ENCODE measurements at places on chromosomes 1 and 21.

DNA sequence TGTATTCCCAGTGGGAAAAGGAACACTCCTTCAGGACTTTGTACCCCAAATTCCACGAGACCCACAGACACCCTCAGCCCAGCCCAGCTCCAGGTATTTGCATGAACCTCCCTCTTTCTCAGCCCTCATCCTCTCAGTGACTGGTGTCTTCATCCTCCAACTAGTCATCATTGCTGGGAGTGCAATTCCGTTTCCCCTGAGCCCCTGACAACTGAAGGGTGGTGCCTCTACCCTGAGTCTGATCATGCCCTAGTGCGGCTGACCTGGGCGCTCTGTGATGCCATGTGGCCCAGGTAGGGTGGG is 3.8 kb upstream of the ZNF692 start:
- no peak for DNase-seq

- no peak for DNase-seq
Observed at GRCh38 chr1:51690285-51690961, 73.5 kb downstream of the OSBPL9 start.

DNA sequence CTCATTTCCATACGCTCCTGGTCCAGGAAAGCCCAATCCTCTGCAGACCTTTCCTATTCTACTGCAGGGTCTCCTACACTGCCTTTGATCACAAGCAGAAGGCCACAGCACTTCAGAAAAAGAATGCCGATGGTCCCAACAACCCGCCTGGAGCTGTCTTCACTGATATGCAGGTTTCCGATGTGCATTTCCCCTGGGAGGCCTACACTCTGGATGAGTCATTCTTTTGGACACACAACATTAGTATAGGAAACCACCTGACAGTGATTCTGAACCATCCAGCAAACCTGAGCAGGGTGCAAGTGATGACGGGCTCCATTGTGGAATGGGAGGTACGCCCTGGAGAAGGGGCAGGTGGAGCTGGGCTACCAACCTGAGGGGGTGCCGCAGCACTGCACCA is 15.0 kb downstream of the PCAT6 start:
- DNase-seq: no peak

DNA sequence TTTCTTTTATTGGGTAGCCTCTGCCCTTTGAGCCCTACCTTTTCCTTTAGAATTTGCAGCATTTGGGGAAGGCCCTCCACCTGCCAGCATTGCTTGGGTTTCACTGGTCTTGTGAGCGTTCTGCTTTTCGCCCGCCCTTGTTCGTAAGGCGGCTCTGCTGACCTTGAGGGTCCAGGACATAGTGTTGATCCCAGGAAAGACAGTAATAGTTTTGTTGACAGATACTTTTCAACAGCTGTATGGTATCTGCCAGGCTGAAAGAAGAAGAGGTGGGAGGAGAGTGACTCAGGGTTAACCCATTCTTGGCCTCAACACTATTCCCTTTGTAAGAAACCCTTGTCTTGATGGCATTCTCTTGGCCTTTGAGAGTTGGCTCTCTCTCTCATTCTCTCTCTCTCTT is 113.4 kb upstream of the SPAG17 start:
- DNase-seq: no peak

GRCh38 chr1:42209526-42210251 is 45.1 kb upstream of the GUCA2A start:
- no peak for DNase-seq

DNA sequence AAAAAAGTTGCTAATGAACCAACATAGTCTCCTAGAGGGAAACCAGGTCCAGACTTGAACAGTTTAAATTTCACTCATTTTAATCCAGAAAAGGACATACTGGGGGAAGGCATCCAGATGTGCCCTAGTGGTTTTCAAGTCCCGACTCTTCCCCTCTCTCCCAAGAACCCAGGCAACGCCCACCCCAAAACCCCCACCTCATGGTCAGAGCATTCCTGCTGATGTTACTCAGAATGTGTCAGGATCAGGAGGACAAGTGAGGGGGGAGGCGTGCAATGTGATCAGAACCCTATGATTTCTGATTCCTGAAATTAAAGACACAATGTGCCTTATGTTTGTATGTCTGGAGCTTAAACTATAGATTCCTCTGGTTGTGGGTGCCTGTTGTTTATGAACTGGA is 1.6 kb upstream of the CTSK start:
- no peak for DNase-seq

DNA sequence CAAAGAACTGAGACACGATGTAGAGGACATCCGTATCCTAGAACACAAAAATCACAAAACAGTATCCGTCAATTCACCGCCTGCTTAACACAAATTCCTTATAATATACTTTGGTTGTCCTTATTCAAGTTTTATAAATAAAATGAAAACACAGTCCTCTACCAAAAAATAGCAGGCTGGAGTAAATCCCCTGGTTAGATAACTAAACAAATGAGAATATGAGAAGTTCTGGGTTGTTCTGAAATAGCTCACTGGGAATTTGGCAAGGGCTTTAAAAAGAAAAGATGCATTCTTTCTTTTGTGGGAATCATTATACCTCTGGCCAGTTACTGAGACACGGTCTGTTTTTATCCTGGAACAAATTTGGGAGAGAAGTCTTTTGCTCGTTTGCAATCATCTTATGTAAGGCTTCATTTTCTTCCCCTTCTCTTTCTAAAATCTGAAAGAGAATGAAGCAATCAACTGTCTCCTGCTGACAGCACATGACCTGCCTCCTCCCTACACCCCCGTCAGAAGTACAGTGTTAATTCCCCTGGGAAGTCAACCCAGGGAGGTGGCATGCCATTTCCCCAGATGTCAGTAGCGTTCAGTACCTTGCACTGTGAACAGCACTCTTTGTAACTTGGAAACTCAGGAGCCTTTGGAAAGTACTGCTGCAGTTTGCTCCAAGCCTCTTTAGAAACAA is 37.1 kb upstream of the RAP1GAP start:
- DNase-seq: no peak

- DNase-seq: no peak
Observed at GRCh38 chr1:2501041-2501819, 25.1 kb downstream of the PLCH2 start.

GRCh38 chr21:33401630-33401992 is 1.6 kb upstream of the IFNGR2 start:
- DNase-seq: no peak

- no peak for DNase-seq
Observed at GRCh38 chr1:89279011-89279466, 6.4 kb upstream of the GBP5 start.

DNA sequence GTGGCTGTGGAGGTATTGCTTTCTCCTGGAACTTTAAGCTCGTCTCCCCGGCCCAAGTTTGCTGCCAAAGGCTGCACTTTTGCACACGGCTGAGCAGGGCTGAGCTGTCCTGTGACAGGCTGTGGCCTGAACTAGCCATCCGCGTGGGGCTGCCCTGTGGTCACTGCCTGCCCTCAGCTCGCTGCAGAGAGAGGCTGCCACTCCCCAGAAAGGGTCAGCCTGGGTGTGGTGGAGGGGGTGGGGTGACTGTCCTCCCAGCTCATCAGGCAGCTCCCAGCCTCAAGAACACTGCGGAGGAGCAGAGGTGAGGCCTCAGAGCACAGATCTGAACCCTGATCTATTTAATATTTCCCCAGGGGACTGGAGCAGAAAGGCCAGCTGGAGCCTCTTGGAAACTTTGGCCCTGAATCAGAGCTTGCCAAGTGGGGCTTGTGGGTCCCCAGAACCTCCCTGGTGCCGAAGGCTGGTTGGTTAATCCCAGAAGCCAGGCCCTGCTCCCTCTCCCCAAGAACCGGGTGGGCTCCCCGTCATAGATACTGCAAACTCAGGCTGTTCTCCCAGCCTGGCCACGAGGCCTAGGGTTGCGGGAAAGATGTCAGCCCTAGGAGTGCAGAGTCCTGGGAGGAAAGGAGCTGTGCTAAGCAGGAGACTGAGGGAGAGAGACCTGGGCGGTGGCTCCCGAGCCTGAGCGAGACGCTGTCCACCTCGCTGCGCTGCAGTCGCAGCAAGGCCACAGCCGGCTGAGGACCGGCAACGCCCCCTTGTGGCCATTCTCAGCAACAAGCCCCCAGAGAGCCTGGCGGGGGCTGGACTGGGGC is 125.1 kb upstream of the IPO9 start:
- peak; percentile 42 for DNase-seq

DNA sequence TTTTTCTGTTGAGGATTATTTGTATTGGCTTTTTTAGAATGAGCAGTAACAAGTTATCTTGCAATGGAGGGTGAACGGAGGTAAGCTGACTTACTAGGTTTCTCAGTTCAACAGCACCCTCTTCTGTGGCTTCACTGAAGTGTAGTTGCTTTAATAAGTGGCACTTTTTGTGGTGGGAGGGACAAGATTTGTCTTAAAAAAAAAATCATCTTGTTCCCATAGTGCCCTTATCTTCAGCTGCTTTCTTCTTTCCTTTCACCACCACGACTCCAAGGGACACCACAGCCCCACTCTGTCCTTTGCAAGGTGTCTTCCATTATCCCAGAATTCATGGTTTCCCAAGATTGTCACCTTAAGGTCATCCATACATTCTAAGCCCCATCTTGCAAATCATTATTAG is 92.9 kb downstream of the PIGK start:
- DNase-seq: peak; percentile 46

GRCh38 chr1:183143576-183144315 is 42.3 kb upstream of the LAMC2 start:
- DNase-seq: no peak

- DNase-seq: no peak
Observed at GRCh38 chr1:44705938-44706337, 25.0 kb downstream of the RNU5D-1 start.

DNA sequence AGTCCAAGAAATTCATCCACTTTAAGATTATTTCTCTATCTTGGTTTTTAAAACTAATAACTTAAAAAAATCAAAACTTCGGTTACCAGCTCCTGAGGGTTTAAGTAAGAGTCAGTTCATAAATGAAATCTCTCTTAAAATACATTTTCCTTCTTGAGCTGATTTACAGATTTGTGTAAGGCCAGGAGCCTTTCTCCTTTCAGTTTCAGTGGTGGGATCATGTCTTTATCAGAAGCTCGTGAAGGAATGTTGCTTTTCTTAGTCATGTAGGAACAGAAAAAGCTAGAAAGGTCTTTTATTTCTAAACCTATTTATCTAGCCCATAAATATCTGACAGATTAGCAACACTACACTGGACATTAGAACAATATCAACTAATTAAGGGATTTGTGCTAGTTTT is 390.2 kb downstream of the GPATCH2 start:
- DNase-seq: no peak

DNA sequence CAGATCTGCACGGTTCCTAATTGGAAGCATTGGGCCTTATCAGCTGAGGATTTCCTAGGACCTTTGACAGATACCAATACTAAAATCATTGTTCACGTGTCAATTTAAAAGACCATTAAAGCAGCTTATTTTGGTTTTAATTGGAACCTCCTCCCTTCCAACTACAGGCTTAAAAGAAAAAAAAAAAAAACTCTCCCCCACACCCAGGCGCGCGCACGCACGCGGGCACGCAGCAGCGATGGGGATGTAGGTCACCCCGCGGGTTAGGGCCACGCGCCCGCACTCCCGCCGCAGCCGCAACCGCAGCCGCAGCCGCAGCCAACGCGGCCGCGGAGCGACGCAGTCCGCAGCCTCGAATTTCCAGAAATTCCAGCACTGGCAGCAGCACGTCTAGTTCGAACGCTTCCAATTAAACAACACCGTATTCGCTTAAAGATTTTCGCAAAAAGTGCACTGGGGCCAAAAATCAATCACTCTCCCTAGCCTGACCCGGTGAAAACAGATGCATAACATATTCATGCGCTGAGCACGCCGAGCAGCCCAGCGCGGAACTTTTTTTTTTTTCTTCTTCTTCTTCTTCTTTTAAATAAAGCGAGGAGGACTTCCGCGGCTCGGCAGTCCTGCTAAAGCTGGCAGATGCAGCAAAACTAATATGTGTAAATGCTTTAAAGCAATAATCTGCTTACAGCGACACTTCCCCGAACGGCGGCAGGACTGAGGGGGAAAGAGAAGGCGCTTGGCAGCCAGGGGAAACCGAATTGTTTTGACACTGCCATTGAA is 13.3 kb upstream of the BARHL2 start:
- no peak for DNase-seq

- no peak for DNase-seq
Observed at GRCh38 chr1:163084330-163084729, 15.2 kb downstream of the RGS4 start.

DNA sequence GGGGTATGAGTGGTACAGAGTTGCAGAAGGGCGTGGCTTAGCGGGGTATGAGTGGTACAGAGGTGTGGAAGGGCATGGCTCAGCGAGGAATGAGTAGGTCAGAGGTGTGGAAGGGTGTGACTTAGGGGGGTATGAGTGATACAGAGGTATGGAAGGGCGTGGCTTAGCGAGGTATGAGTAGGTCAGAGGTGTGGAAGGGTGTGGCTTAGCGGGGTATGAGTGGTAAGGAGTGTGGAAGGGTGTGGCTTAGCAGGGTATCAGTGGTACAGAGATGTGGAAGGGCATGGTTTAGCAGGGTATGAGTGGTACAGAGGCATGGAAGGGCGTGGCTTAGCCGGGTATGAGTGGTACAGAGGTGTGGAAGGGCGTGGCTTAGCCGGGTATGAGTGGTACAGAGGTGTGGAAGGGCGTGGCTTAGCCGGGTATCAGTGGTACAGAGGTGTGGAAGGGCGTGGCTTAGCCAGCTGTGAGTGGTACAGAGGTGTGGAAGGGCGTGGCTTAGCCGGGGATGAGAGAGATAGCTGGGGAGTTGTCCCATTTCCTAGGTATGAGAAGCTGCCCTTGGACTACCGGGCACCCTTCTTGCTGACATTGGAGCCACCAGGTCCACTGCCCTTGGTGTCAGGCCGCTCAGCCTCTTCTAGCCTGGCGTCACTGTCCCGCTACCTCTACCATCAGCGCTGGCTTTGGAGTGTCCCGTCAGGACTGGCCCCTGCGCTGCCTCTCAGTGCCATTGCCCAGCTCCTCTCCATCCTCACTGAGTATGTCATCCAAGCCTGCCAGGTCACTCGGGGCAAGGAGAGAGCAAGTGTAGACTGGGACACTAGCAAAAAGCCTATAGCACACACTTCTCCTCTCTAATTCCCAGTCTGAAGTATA is 29.8 kb downstream of the HYI start:
- no peak for DNase-seq

DNA sequence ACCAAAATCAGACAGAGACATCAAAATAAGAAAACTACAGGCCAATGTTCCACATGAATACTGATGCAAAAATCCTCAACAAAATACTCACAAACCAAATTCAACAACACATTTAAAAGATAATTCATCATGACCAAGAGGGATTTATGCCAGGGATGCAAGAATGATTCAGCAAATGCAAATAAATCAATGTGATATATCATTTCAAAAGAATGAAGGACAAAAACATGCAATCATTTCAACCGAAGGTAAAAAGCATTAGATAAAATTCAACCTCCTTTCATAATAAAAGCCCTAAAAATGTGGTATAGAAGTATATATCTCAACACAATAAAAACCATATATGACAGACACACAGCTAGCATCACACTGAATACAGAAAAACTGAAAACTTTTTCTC is 81.5 kb upstream of the LYPLAL1 start:
- no peak for DNase-seq

DNA sequence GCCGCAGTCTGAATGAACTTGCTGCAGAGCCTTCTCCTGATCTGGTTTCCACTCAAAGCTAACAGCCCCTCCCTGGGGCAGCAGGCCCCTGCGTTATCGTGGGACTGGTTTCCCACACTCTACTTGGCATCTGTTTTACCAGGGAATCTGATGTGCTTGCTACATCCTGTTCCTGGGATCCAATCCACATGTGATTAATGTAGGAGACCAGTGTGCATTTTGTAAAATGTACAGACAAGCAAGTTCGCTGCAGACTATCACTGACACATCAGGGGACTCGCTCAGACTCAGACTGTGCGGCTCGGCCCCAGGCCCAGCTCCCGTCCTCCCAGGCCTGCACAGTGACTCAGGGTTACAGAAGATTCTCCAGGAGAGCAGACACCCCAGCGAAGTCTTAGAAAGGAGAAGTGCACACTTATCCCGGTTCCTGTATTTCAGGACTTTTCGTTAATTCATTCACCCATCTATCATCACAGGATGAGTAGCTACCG is 340.1 kb downstream of the MATN1 start:
- DNase-seq: no peak
